GM12878 (cell line): ENCODE measurements at places on chromosomes 5 and 9. TPM values are rescaled to one million over a fixed set of nuclear protein-coding genes. Genes with fewer than 3 reads are reported as not detected.

ALDOB gene
- 0.66 and 0.82 TPM in 2 replicates for total RNA-seq

- no peak for DNase-seq
Measured at GRCh38 chr5:7066471-7067235, 329.3 kb upstream of the ADCY2 start.

DNA sequence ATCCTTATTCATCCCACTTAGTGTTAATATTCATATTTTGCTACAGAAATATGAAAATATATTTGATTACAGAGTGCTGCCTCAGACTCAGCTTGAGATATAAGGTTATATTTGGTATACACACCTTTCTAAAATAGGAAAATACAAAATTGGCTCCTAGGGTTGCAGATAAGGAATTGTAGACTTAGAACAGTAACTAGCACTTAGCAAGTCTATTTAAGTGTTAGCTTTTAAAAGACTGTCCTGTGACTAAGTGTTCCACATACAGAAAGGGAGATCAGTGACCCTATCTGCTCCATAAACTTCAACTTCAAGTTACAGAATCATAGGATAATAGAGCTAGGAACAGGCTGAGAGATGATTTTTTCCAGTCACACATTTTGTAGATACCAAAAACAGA is 607.0 kb downstream of the ZNF608 start:
- DNase-seq: no peak

GRCh38 chr9:38656896-38657295 is 36.5 kb upstream of the ANKRD18A start:
- no peak for DNase-seq

- DNase-seq: no peak
Measured at GRCh38 chr5:121949885-121950284, 11.9 kb upstream of the SRFBP1 start.

PRRT1B gene
- not detected in 2 replicates for total RNA-seq

DNA sequence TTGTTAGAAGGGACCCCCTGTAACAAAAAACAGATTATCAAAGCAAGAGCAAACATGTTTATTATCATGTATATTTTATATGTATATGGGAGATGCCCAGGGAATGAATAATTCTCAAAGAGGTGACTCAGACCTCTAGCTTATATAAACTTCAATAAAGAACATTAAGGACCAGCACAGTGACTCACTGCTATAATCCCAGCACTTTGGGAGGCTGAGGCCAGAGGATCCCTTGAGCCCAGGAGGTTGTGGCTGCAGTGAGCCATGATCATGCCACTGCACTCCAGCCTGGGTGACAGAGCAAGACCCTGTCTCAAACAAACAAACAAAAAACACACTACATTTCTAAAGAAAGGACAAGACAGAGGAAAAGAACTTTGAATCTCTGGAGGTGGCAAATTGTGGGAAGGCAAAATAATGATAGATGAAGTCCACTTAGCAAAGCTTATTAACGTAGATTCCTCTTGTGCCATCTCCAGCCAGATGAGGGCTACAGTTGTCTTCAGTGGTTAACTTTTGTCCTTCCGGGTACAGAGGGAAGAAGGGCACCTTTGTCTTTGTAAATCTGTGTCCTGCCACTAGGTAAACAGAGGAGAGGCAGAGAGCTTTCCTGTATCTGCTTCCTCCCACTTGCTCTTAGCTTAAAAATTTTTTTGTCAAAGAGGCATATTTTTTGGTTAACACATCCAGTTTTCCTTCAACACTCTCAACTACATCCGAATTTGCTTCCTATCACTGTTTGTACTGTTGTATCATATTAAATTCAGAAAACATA is 7.5 kb upstream of the RFK start:
- no peak for DNase-seq

- no peak for DNase-seq
Measured at GRCh38 chr5:20601678-20602100, 613.7 kb upstream of the CDH18 start.

- DNase-seq: no peak
Measured at GRCh38 chr5:45697201-45697600, 1.0 kb upstream of the HCN1 start.

PIP5K1B gene
- total RNA-seq: 14.5 and 16.2 TPM in 2 replicates

DNA sequence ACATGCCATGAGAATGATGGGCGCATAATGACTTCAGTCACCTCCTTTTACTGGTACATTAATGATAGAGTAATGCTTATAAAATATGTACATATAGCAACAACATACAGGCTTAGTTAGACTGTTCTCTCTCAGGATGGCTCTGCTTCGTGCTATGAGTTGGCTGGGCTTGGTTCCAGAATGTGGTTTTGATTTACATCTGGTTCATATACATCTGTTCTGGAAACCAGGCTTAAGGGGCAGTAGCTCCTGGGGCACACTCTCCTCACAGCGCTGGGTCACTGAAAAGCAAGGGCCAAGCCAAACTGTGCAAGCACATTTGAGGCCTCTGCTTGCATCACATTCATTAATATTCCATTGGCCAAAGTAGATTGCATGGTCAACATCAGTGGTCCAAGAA is 44.9 kb downstream of the PCSK1 start:
- no peak for DNase-seq

GRCh38 chr5:51302343-51302742 is 80.9 kb upstream of the ISL1 start:
- no peak for DNase-seq

HMMR gene
- total RNA-seq: 52.6 and 59.3 TPM in 2 replicates
